GM12892 (cell line): ENCODE measurements at places on chromosomes 6 and 20.

GRCh38 chr20:63935447-63935846, 20.8 kb downstream of the UCKL1 start:
- no peak for DNase-seq

DNA sequence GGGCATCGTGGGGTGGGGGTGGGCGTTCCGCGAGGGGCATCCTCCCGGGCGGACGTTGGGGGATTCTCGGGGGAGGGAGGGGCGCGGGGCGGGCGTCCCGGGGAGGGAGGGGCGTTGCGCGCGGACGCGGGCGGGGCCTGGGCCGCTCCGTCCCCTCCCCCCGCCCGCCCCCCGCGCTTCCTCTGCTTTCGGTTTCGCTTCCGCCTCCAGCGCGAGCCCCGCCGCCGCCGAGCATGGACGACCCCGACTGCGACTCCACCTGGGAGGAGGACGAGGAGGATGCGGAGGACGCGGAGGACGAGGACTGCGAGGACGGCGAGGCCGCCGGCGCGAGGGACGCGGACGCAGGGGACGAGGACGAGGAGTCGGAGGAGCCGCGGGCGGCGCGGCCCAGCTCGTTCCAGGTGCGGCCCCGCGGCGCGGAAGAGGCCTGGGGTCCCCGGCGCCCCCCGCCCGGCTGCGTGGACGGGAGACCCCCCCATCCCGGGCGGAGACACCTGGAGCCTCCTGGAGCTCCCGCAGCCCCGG, at the start of gene OGFR:
Gene OGFR (plus strand): TSS at position 209 of the 528 bp plus-strand sequence. CDS start 25 bp downstream, at position 234.
- DNase-seq = peak; percentile 88

- DNase-seq = no peak
Observed at GRCh38 chr6:154738551-154738961, 5.3 kb downstream of the SCAF8 start.

- no peak for DNase-seq
Observed at GRCh38 chr20:10626896-10627295, 46.9 kb downstream of the JAG1 start.

GRCh38 chr6:157555455-157556143, 174.6 kb downstream of the ZDHHC14 start:
- no peak for DNase-seq

- no peak for DNase-seq
Observed at GRCh38 chr6:35026434-35027222, 114.5 kb downstream of the TCP11 start.

DNA sequence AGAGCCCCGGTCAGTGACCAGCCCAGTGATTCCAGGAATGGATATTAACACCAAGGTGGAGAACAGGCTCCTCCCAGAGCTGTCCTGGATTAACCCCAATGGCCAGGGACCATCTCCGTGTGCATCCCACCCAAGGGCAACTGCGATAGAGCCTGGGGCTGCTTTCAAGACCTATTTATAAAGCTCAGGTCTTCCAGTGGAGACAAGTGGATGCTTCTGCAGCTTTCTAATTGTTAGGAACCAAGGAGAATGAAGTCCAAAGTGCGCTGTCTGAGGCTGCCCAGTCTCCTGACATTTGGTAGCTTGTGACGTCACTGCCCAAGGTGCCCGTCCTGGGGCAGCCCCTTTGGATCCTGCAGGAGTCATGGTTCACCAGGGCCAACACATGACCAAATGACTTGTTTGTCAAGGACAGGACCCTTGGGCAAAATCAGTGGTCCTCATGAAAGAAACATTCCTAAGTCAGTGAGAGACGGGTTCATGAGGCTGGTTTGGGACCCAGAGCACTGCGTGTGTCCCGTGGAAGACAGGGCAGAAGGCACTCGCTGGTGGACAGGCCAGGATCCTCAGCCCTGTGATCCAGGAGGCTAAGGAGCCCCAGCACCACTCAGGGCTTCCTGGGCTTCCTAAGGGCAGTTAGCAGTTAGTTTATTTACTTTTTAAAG, 174.9 kb downstream of the ANKRD60 start:
- DNase-seq = no peak

GRCh38 chr6:157288575-157288974, 34.7 kb downstream of the TMEM242 start:
- no peak for DNase-seq
